ENCODE measurements at places on chromosomes 4 and X.

- no peak for DNase-seq
Observed at GRCh38 chr4:7831858-7832730, 107.6 kb downstream of the AFAP1 start.

DNA sequence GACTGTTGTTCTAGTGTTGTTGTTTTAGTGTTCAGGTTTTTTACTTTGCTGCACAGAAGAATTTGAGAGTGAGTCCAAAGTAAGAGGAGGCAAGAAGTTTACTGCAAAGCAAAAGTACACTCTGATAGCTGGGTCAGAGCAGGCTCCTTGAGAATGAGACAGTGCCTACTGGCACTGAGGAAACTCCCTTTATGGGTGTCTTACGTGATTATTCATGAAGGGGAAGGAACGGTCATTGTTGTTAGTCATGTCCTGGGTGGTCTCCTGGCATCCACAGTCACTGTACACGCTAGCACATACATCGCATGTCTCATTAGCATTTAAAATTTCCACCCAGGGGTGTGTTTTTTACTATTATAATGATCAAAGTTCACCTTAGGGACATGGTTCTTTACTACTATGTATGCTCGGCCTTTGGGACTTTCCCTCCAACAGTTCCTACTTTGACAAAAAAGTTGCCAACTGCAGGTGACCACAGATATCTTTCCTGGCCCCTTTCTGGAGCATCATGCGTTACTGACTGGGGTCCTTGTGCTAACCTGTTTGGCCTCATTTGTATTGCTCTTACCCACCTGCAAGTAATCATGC lies 688.9 kb upstream of the AMOT start:
- DNase-seq: no peak

GRCh38 chr4:38157592-38157991 lies 197.4 kb downstream of the PTTG2 start:
- no peak for DNase-seq

- DNase-seq: no peak
Observed at GRCh38 chrX:7085879-7086278, 61.6 kb upstream of the STS start.

GRCh38 chr4:94533405-94534223 lies 81.9 kb downstream of the PDLIM5 start:
- DNase-seq: no peak

GRCh38 chr4:53189011-53189410 lies 176.8 kb downstream of the SCFD2 start:
- DNase-seq: no peak

DNA sequence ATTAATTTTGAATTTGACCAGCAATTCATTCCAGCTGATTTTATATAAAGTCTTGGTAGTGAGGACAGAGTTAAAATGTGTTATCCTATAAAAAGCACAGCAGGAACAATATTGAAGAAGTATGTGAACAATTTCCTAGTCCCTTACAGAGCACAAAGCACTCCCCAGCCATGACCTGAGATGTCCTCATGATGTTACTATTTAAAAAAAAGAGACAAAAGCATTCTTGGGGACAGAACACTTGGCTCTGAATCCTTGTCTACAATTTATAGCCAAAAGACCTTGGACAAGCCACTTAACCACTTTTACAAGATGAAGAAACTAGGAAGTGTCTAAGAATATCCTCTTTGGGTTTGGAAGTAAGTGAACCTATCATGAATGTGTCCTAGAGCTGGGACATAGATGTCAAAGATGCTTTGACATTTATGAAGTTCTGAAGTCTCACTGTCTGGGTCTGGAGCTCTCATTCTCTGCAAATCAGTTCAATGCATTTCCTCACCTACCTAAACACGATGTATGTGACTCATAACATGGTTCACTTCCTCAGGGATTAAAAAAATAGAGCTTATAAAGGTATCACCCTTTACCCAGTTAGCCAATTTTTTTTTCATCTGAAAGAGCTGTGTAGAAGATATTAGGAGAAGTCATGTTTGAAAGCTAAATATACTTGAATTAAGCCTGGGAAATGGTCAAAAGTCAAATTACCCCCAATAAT lies 61.4 kb downstream of the IGFBP7 start:
- DNase-seq: no peak

DNA sequence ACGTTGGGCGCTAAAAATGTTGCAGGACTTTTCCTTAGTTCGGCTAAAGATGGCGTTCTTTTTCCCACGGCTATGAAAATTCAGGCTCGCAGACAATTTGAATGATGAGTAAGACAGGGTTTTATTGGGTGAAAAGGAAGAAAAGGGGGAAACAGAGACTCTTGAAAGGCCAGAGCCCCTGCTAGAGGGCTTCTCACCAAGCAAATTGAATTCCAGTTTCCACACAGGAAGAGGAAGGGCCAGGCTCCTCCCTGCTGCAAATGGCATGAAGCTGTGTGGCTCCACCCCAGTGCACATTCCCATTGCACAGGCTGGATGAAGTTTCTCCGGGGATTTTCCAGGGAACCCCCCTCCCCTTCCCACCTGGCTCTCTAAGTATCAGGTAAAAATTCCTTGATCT lies 210.9 kb downstream of the KLHL4 start:
- DNase-seq: no peak

GRCh38 chr4:123488916-123489315 lies 92.3 kb downstream of the SPRY1 start:
- no peak for DNase-seq

DNA sequence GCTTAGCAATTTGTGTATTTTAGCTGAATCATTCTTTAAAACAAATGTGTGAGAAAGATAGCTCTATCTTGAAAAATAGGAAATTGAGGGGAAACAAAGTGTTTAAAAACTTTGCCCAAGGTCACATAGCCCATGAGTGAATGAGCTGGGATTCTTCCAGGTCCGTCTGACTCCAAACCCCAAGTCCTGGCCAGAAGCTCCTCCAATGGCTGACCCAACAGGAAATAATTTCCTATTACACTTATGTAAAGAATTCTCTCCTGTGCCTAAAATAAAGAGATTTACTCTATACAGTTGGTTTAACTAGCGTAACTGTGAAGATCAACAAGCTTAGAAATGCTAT lies 287.6 kb downstream of the ARHGAP24 start:
- no peak for DNase-seq

GRCh38 chr4:150874338-150875226 lies 140.5 kb downstream of the LRBA start:
- no peak for DNase-seq

- DNase-seq: no peak
Observed at GRCh38 chrX:97995834-97996233, 1112.1 kb downstream of the RPA4 start.

DNA sequence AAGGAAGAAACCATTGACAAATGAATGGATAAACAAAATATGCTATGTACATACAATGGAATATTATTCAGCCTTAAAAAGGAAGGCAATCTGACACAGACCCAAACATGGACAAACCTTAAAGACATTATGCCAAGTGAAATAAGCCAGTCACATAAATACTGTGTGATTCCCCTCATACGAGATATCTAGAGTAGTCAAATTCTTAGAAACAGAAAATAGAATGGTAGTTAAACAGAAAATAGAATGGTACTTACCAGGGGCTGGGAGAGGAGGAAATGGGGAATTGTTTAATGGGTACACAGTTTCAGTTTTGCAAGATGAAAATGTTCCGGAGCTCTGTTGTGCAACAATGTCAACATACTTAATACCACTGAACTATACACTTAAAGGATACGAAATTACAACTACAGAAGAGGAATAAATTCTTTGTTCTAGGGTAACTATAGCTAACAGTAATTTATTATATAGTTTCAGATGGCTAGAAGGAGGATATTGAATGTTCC lies 47.8 kb upstream of the DUSP21 start:
- no peak for DNase-seq

- no peak for DNase-seq
Observed at GRCh38 chr4:67393699-67394281, 151.5 kb downstream of the CENPC start.

- no peak for DNase-seq
Observed at GRCh38 chr4:125679989-125680388, 365.2 kb downstream of the FAT4 start.

DNA sequence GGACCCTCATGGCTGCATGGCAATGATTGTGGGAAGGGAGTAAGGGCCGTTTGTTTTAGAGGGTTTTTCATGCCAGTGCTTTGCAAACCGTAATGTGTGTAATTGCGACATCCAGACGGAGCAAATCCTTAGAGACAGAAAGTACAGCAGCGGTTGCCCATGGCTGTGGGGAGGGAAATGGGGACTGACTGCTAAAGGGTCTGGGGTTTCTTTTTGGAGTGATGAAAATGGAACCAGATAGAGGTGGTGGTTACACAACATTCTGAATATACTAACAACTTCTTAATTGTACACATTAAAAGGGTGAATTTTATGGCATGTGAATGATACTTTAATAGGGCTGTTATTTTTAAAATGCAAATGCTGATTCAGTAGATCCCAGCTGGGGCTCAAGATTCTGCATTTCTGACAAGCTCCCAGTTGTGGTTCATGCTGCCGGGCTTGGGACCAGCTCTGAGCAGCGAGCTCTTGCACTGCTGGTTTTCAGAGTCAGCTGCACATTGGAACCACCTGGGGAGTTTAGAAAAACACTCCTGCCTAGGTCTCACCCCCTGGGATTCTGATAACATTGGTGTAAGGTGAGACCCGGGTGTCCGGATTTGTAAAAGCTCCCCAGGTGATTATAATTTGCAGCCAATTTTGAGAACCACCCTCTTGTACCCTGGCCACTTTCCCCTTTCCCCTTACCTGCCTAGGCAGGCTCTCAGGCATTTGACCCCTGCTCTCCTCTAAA lies 47.7 kb downstream of the PRPS1 start:
- DNase-seq: no peak

DNA sequence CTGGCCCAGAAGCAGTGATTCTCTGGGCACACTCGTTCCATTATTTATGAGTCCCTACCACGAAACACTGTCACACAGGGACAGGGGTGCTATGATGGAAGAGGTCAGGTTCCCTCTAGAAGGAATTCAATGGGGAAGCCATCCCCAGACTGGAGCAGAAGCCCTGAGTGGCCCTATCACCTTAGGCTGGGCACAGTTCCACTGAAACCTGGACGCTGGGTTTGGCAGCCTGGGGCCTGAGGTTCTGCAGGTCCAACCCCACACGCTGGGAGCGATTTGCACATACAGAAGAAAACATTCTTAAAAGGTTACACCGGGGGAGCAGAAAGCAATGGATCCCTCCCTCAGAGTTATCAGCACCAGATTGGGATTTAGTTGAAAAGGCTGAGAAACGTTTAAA lies 63.3 kb downstream of the PHKA2 start:
- DNase-seq: no peak

- DNase-seq: no peak
Observed at GRCh38 chrX:150544835-150545770, 23.3 kb upstream of the MTM1 start.

GRCh38 chr4:39609454-39609931 lies 29.2 kb downstream of the SMIM14 start:
- DNase-seq: no peak

GRCh38 chrX:153941336-153942252 lies 2.8 kb downstream of the RENBP start:
- no peak for DNase-seq

DNA sequence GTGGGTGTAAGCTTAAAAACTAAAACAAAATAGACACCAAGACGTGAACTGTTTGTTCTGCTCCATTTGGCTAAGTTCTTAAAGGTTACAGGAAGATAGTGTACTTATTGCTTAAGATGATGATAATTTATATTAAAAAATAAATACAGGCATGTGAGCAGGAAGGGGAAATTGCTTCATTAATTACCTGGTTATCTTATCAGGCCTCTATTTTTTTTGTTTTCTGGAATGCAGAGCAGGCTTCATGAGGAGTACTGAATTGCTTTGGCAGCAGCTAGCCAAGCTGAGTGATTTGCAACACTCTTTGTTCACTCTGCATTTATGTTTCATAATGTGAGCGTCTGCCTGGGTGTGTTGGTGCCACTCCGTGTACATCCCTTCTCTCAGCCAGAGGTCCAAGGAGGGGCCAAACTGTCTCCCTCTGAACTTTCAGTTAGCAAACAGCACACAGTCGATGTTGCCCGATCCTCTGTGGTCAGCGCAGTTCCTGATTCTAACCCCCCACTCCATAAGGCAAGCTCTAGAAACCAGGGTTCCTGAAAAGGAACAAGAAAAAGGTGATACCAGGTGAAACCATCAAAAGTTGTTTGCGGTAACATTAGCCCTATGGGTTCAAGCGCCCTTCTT lies 348.2 kb downstream of the SPRY1 start:
- DNase-seq: no peak

- no peak for DNase-seq
Observed at GRCh38 chrX:107355533-107355932, 93.9 kb upstream of the FRMPD3 start.

DNA sequence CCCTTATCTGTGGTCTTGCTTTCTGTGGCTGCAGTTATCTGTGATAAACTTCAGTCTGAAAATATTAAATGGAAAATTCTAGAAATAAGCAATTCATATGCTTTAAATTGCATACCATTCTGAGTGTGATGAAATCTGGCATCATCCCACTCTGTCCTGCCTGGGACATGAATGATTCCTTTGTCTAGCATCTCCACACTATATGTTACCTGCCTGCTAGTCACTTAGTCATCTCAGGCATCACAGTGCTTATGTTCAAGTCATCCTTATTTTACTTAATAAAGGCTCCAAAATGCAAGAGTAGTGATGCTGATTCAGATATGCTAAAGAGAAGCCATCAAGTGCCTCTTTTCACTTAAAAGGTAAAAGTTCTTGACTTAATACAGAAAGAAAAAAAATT lies 14.3 kb upstream of the RAB9B start:
- DNase-seq: no peak

DNA sequence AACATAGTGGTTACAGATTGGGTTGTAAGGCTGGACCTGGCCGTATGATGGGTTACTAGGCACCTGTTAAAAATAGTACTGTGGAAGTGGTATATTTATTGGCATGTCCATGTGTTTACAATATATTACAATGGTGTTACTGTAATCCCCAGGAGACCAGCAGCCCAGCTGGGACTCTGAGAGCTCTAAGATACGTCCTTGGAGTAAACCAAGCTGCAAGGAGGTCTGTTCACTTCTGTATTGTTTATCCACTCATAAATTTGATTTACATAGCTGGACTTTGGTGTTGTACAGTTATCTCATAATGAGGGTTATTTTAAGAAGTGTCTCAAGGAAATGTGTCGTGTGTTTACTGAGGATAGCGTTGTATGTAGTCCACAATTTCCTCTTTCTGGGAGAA lies 93.8 kb downstream of the TBL1X start:
- DNase-seq: no peak

DNA sequence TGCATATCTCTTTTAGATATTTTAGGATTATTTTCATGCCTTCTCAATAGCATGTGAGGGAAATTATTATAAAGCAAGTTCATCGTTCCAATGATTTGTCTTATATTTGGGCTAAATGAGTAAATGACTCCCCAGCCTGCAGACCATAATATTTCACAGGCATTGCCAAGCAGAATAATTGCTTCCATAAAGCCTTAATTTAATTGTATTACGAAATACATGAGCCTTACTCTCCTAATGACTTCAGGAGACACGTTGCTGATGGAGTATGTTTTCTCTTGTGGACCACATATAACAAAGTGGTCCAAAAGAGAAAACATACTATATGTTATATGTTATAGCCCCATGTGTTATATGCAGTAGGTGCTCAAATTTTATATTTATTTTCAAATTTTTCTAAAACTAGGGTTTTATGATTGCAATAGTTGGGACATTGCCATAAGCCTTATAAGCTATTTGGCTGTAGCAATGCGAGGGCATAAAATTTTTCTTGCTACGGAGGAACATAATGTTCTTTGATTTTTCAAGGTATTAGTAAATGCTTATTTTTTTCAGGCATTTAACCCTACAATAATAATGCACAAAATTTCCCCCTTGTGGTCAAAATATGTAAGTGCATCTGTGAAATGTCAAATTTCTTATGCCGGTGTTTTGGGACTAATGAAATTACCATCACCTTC lies 26.2 kb upstream of the TMPRSS11D start:
- no peak for DNase-seq

GRCh38 chrX:18575744-18576143 lies 96.2 kb downstream of the RS1 start:
- DNase-seq: no peak

All from stimulated activated CD8-positive, alpha-beta memory T cell treated with anti-CD3 and anti-CD28 coated beads, Interleukin-15, amount 100 ng/mL, for 24 hours (primary cell).